ENCODE measurements at places on chromosomes 2 and 18.

DNA sequence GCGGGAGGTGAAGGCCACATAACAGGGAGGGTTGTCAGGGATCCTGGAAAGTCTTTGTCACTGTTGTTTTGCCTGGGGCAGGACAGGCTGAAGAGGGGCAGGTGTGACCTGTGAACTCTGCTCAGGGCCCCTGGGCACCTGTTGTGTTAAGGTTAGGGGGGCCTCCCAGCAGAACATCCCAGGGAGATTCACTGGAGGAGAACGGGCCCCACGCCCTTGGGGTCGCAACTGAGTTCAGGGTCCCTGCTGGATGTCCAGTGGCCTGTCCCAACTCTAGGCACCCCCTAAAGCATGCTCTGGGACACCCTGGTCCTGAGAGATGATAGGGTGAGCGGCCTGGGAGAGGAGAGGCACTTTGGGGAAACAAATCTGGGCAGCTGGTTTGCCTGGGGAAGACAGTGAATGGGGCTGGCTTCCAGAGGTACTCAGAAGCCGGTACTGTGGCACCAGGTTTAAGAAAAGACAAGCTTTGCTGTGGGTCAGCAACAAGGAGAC is 22.9 kb downstream of the GPR35 start:
- no peak for DNase-seq

- DNase-seq, result no peak
These were observed 852 bp upstream of the KCNH7 start for GRCh38 chr2:162839419-162839818.

DNA sequence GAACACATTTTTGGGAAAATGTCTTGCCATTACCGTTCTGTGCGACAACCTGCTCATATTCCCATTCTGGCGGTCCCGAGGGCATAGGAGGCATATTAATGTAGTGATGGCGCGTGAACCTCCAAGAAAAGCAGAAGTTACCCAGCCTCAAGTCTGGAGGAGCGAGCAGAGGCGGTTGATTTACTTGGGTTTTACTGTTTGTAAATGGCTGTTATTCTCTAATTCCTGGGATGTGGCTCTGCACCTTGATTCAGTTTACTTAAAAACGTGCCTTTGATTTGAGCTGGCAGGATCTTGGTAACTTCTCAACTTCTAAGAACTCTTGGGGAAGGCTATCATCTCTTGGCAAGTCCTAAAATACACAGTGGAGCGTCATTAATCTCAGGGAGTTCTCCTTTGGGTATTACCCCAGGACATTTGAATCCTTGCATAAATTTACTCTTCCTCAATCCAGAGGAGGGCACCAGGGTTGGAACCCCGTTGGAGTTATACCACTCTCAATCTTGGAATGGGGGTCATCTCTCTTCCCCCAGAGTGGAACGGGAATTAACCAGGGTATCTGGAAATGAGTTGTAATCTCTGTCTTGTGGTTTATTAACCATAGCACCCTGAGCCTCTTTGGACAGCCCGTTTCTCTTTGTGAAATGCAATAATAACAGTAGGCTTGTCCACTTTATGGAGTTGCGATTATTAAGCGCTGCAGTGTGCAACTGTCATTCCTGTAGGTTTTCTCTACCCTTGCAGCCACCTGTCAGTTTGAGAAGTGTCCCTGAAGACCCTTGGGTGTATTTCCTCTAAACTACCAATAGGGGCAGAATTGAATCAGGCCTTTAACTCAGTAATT is 2.1 kb downstream of the HK2 start:
- no peak for DNase-seq

DNA sequence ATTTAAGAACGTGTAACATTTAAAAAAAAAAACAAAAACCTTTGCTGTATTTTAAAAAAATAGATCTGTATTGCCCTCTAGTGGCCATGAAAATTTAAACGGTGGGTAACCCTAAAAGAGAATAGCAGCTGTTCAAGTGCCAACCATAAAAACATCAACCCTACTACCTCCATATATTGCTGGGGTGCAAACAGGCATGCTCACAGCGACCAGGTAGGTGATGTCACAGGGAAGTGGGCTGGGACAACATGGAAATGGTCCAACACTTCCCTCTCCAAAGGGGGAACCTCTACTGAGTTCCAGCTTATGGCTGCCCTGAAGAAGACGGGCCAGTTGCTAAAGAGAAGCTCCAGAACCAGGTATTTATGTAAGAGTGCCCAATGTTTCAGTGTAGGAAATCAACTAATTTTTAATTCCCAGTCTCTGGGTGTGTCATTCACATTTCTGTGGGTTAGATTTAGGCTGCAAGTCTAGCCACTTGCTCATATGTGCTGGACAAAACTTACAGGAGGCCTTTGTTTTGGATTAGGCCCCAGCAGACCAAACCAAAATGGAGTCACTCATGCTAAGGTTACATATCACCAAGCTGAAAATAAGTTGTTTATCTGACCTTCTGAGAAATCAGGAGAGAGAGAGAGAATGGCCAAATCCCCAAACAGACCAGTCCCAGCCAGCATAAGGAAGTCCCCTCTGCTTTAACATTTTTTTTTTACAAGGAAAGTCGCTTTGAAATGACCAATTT is 54.5 kb downstream of the SKA1 start:
- no peak for DNase-seq

DNA sequence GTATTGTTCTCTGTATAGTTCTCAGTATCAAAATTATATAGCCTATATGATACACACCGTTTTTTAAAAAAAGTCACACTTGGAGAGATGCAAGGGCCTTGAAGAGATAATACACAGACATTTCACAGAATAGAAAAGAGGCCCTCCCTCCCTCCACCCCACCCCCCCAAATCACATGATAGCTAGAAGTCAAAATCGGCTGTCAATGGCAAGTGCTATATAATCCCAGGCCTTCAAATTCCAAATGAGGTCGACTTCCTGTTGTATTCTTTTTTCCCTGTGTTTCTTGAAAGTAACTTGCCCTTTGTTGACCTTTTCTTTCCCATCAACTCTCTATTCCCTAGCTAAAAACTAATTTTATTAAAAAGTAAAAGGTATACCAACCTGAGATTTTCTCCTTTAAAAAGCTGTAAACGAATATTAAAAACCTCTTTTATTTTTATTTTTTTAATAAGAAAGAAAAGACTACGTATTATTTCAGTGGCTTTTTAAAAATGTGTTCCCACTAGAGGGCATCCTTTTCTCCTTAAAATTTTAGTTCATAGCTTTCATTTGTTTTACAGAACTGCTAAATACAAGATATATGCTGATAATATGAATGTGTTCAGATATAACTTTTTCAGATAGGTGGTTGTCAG is 46.6 kb downstream of the KCMF1 start:
- no peak for DNase-seq

GRCh38 chr2:106970471-106971261 is 84.7 kb upstream of the ST6GAL2 start:
- DNase-seq, result no peak

GRCh38 chr2:152387041-152387440 is 52.1 kb downstream of the FMNL2 start:
- DNase-seq, result no peak

DNA sequence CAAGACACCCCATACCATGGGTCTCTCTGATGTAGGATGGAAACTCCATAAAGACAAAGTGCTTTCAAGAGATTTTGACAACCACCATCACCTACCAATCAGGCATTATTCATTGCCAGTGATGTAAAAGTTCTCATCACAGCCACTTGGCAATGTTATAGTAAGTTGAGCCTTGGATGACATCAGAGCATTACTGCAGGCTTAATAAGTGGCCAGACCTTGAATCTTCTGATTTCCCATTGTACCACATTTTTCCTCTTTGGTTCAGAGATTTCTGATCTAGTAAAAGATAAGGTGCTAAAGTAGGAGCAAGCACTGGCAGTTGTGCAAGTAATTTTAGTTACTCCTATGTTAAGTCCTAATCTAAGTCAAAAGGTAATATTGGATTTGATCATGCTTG is 36.5 kb downstream of the OSR1 start:
- no peak for DNase-seq

DNA sequence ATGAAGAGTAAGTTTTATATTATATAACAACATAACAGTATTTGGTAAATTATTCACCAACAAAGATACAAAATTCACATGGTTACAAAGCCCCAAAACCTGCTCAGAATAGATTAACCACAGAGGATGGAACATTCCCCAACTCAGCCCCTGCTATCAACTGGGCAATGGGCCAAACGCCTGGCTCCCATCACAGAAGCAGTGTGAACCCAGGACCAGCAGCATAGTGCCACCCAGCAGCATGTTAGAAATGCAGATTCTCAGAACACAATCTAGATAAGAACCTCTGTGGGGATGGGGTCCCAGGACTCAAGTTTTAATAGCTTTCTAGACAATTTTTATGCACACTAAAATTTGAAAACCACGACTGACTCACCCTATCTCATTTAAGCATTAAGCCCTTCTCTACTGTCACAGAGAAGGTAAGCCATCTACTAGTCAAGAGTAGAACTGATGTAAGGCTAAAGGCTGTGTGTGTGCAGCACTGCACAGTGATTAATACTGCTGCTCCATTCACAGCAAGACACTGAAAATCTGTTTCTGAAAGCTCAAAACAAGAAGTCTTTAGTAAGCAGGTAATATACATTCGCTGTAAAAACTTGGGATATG is 15.2 kb downstream of the AFG3L2 start:
- DNase-seq, result no peak

DNA sequence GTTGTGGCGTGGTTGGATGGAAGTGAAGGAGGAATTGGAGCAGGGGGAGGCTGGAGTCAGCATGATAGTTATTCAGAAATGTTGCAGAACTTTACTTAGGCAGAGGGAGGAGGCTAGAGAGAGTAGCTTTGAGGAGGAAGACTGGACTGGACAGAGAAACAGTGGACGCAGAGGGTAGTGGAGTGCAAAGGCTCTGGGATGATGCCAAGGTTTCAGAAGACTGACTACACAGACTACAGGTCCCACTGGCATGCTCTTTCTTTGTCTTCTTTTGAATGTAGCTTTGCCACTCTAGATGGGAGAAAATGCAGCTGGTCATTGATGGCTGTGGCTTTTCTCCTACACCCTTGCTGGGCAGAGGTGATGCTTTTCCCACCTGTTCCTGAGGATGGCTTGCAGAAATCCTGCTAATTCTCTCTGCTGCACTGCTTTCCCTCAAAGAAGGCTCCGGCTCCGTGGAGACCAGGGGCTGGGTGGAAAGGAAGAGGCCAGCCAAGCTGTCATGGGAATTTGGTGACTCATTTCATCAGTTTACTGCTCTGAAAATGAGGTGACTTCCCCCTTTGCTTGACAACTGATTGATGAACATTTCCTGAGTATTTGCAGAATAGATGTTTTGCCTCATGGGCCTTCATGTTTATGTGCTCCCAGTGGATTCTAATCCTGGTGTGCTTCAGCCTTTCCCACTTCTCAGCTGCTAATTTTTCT is 42.4 kb downstream of the MEIS1 start:
- DNase-seq, result no peak

GRCh38 chr2:143333847-143334246 is 204.6 kb downstream of the ARHGAP15 start:
- DNase-seq, result no peak

GRCh38 chr2:85959826-85960225 is 71.0 kb upstream of the ST3GAL5 start:
- DNase-seq, result no peak

DNA sequence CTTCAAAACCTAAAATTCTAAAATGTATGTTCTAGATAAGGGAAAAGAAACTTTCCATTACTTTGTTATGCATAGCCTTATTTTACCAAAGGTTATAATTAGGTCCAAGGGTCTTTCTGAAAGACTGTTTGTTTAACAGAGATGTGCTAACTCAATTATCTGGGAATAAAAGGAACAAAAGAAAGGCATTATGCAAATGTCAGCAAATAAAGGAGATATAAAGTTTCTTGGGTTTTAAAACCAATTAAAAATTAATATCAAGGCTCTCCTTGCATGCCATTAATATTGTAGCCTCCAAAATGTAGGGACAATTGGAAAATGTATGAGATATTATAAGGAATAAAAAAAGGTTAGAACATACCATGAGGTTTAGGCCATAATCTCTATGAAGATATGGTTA is 87.8 kb upstream of the DOCK10 start:
- no peak for DNase-seq

DNA sequence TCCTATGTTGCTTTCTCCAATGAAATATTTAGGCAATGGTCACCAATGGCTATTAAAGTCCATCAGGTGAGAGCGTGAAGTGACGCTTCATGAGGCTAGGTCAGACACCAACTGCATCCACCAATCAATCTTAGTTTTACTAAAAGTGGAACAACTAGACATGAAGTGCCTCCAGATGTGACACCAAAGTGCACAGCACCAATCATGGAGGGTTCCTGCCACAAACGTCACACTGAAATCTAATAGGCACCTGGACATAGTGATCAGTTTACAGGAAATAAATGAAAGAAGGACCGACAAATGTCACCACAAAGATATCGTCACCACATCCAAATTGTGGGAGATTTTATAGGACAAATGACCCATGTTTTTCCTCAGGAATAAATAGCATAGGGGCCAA is 70.5 kb downstream of the PSMG2 start:
- DNase-seq, result no peak

GRCh38 chr2:47941936-47942335 is 35.6 kb upstream of the FBXO11 start:
- no peak for DNase-seq

- no peak for DNase-seq
These were observed 286.8 kb upstream of the HS6ST1 start for GRCh38 chr2:128605421-128605820.

GRCh38 chr2:27799646-27800010 is 28.1 kb downstream of the MRPL33 start:
- no peak for DNase-seq

DNA sequence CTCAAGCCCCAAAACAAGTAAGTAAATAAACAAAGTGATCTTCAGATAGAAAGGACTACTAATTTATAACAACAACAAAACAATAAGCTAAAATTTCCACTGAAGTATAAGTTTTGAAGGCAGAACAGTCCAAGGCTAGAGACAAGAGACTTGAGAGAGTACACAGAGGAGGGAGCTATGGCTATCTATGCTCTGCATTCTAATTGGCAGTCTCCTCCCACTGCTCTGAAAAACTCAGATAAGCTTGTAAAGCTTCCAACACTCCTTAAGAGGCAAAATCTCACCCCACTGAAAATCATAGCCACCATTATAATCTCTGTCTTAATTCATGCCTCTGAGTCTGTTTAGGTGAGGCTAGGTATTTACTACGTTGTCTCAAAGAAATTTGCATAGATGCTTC is 714.6 kb upstream of the LRATD1 start:
- no peak for DNase-seq

- no peak for DNase-seq
These were observed 13.8 kb downstream of the GRHL1 start for GRCh38 chr2:9965119-9965822.

GRCh38 chr2:75077909-75078308 is 119.5 kb downstream of the POLE4 start:
- DNase-seq, result no peak

GRCh38 chr2:128317181-128317898 is 1.3 kb downstream of the HS6ST1 start:
- no peak for DNase-seq

GRCh38 chr18:24398540-24398939 is 916 bp upstream of the OSBPL1A start:
- no peak for DNase-seq

- DNase-seq, result no peak
These were observed 73.6 kb downstream of the ACOXL start for GRCh38 chr2:110805894-110806452.

GRCh38 chr2:69291721-69292120 is 95.3 kb downstream of the GFPT1 start:
- DNase-seq, result no peak
